ENCODE measurements at places on chromosomes 13 and 19.

DNA sequence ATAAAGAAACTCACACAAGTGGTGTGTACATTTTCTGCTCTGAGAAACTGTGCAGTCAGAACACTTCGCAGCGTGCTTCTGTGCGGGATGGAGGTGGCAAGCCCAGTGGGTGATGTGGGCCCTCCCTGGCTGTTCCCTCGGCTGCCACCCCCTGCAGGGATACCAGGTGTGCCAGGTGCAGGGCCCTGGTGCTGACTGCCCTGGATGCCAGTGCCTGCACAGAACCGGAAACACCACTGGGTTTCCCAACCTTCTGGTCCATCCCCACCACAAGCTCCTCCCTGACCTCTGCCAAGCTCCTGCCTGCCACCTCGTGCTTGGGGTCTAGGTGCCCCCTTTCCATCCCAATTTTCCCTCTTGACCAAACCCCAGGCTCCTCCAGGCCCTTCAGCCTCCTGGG is 81.9 kb upstream of the MCF2L start:
- DNase-seq = no peak

DNA sequence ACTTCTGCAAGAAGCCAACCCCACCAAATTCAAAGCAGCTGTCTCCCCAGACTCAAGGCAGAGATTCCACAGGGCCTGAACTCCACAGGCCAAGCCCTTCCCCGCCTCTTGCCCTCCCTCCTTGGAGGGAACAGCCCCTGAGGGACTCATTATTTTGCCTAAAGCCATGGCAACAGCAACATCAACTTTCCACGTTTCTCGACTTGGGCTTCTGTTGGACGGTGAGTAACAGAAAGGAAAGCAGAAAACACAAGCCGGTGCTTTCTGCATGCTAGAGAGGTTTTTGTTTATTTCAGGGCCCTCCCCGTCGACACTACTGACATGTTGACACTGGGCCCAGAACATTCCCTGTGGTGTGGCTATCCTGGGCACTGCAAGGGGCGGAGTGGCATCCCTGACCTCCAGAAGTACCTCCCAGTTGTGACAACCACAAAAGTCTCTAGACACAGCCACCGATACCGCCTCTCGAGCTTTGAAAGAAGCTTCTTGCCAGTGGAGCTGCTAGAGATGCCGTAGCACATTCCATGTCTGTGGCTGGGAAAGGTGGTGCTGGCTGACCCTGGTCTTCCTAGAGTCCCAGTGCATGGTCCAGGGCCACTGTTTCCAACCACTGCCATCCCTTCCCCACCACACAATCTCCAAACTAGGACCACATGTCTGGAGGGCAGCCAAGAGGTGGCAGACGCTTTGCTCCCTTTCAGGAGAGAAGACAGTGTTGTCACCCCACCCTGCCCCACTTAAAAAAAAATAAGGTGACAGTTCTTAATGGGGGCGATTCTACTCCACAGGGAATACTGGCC is 12.8 kb downstream of the CAPS start:
- DNase-seq = no peak

DNA sequence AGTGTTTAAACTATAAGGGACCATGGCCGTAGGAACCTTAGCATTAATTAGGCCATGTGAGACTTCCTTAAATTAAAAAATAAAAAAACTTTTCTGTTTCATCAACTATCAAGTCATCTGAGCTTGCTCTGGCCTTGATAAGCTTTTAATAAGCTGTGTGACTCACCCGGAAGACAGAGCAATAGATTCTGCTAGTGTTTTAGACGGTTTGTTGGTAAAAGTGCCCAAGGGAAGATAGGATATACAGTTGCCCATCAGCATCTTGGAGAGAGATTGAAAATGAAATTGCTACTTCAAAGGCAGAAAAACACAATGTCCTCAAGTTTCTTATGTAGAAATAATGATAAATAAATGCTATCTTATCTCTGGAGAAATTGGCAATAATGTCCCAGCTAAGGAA is 31.2 kb upstream of the RCBTB2 start:
- no peak for DNase-seq

- no peak for DNase-seq
Observed at GRCh38 chr13:90591927-90592268, 755.6 kb upstream of the MIR17HG start.

DNA sequence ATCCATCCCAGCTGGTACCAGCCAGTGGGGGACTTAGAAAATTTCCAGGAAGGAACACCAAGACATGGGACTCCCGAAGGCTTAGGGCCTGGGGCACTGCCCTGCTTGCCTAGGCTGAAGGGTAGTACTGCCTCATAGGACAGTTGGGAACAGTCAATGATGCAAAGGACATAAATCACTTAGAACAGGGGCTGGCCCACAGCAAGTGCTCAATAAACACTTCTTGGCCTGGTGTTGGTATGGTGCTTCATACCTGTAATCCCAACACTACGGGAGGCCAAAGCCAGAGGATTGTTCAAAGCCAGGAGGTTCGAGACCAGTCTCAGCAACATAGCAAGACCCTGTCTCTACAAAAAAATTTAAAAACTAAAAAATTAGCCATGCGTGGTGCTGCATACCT is 5.8 kb downstream of the KEAP1 start:
- no peak for DNase-seq

- peak; percentile 39 for DNase-seq
Observed at GRCh38 chr19:14871619-14872230, 14.2 kb downstream of the OR7A17 start.

DNA sequence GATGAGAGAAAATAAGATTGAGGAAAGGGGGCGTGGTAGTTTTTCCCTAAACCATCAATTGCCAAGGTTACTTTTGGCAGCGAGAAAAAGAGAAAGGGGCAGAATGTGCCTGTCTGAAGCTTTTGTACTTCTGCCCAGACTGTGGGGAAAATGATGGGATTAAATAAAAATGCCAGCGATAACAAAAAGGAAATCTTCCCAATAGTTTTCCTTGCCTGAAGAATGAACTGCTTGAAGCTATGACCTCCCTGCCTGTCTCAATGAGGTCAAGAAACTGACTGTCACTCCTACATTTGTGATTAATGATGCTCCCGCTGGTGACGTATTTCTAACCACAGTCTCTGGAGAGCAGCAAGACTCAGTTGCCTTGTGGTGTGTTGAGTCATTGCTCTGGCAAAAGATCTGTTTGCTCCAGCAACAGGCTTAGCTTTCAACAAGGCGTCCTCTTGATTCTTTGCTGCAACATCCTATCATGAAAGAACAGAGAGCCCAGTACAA is 1051.5 kb downstream of the DIAPH3 start:
- no peak for DNase-seq

DNA sequence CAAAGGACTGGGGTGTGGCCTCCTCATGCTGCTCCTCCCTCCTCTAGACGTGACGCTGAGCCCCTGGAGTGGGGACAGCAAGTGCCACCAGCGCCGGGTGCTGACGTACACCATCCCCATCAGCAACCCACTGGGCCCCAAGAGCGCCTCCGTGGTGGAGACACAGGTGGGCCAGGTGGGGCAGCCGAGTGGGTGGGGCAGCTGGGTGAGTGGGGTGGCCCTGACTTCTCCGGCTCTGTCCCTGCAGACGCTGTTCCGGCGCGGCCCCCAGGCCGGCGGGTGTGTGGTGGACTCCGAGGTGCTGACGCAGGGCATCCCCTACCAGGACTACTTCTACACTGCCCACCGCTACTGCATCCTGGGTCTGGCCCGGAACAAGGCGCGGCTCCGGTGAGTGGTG is 11.1 kb upstream of the SCN1B start:
- no peak for DNase-seq

GRCh38 chr13:44746690-44747089 is 170.6 kb upstream of the TSC22D1 start:
- no peak for DNase-seq

DNA sequence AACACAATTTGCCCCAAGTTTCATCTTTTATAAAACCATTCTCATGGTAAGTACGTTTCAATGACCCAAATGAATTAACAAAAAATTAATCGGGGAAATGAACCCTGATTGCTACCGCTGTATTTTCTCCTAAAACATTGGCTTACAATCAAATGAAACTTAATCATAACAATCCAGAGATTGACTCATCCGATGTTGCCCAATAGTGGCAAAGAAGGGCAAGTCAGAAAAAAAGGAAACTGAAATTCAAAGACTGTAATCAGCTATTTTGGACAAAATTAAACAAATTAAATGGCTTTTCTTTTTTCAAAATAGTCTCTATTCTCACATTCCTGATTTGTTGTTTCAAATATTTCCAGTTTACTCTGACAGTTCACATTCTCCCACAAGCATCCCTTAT is 3.9 kb upstream of the ACOD1 start:
- DNase-seq = no peak

- no peak for DNase-seq
Observed at GRCh38 chr13:67438465-67438864, 208.3 kb upstream of the PCDH9 start.

GRCh38 chr13:49690133-49690994 is 922 bp downstream of the EBPL start:
- DNase-seq = no peak

- DNase-seq = no peak
Observed at GRCh38 chr19:33785795-33786194, 10.9 kb upstream of the KCTD15 start.

DNA sequence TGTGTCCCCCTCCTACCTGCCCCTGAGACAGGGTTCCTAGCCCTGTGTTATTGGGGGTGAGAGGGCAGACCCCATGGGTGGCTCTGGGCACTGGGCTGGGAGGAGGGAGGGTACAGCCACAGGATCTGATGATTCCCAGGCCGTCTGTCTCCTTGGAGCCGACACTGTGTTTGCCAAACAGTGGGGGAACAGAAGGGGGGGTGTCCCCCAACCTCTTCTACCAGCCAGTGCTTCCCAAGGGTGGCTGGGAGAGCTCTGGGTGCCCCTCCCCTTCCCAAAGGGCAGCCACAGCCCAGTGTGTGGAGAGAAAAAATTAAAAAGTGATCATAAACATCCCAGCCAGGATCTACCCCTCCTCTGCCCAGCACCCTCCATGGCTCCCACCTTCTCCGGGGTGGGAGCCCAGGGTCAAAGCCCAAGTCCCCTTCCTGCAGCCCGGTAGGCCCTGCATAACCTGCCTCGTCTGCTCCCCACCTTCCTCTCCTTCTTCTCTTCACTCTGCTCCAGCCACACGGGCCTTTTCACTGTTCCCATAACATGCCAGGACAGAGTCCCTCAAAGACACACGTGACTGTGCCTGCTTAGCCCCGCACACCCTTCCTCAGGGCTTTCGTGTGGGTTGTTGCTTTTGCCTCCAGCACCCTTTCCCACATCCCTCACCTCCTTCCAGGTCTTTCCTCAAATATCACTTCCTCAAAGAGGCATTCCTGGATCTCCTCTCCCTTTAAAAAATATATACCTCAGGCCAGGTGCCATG is 1.4 kb upstream of the PLIN4 start:
- no peak for DNase-seq

DNA sequence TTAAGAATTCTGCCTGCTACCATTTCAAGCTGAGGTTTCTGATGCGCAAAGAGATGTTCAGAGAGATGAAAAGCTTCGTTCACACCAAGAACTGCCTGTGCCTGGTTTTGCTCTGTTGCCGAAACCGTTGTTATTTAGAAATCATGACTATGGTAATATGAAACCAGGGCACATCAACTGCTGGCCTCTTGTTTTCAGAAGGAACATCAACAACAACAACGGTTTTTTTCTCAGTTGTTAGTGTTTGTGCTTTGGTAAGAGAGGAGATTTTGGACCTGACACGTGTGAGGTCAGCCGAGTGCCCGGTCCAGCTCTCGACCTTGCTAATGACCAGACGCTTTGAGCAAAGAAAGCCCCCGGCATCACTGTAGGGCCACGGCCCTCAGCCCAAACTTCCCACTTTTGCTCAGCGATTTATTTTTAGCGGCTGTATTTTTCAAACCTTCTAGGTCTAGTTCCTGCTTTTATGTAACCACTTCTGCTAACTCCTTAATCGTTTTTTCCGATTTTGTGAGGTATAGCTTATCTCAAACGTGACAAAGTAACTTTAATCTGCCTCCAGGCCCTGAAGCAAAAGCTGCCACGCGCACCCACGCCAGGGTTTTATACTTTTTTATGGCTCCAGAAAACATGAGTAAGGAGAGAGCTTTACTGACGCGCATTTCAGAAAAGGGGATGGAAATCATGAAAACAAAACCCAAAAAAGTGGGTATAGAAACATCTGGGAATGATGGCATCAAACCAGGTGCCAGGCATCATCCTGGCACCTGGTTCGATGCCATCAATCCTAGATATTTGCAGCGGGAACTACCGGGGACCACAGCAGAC is 42.0 kb downstream of the KLF2 start:
- DNase-seq = peak; percentile 74

GRCh38 chr13:99033814-99034213 is 56.0 kb upstream of the DOCK9 start:
- DNase-seq = peak; percentile 37

DNA sequence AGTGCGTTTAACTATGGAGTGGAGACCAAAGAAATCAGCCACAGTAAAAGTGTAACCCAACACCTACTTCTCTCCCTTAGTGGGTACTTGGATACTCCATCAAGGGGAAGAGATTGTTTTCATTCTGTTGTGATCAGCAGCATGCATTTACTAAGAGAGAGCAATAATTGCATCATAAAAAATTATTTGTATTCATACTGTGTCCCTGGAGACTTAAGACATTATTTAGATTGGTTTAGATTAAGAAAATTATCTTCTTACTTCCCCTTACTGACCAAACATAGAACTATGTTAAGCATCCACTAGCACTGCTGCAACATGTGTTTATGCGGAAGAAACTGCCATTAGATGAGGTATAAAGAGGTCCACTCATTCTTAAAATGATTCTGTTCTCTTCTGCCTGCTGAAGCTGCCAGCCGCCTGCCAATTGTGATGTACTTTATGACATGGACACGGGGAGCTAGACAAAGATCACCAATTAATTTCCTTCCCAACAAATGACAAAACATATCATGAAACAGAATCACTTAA is 738.5 kb downstream of the DIAPH3 start:
- DNase-seq = no peak

- DNase-seq = no peak
Observed at GRCh38 chr13:27709779-27710178, 82.5 kb upstream of the GSX1 start.

- no peak for DNase-seq
Observed at GRCh38 chr13:50617134-50617721, 226.3 kb downstream of the DLEU7 start.

Data from OCI-LY7 (cell line).